ENCODE measurements at places on chromosomes 3 and 15.

DNA sequence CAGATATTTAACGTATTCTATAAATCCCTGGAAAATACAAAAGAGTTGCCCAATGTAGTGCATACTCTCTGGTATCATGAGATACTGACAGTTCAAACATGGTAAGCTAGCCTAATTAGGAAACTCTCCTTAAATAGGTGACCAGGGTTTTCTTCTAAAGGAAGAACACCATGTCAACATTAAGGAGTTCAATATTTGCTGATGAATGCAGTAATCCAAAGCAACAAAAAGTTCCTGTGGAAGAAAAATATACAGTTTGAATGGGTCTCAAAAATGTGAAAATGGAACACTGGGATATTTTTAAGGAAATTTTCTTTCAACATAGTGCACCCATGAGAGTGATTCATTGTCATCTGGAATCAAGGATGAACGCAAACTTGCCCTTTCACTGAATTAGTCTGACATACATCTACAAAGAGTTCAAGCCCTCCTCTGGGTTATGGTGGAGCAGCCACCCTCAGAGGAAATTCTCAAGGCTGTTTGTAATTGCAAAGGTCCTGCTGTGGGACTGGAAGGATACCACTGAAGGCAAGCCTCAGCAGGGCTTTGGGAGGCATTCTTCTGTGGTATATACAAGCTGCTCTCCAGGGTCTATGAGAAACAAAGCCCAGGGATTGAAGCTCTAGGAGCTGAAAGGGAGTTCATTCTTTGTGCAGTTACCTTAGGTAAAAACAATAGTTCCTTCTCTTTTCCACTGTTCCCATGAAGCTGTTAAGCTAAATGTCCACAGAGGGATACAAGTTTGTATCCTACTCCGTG lies 700.3 kb downstream of the TUSC7 start:
- no peak for DNase-seq

DNA sequence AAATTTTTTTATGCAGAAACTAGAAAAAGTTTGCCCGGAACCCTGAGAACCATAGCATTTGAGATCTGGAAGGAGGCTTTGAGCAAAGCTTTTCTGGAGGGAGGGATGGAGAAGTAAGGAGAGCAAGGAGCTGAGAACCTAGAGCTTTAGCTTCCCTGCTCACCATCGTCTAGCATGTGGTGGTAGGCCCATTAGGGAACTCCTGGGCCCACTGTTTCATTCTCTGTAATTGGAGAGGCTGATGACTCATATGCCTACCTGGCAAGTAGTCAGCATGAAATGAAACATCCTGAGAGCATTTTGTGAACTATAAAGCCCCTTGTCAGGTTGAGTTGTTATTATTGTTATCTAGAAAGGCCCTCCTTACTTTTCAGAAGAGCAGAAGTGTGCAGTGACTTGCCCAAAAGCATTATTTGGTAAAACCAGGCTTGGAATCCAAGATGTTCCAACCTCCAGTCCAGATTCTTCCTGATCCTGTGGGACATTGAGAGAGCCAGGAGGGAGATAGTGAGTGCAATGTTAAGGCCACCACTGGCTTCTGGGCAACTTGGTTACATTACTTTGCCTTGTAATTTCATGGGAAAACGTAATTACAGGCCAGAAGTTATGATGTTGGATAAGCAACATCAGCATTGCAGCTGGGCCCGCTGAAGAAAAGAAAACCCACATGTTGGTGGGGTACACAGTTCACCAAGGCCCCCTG lies 104.5 kb upstream of the BFSP2 start:
- peak; percentile 61 for DNase-seq

DNA sequence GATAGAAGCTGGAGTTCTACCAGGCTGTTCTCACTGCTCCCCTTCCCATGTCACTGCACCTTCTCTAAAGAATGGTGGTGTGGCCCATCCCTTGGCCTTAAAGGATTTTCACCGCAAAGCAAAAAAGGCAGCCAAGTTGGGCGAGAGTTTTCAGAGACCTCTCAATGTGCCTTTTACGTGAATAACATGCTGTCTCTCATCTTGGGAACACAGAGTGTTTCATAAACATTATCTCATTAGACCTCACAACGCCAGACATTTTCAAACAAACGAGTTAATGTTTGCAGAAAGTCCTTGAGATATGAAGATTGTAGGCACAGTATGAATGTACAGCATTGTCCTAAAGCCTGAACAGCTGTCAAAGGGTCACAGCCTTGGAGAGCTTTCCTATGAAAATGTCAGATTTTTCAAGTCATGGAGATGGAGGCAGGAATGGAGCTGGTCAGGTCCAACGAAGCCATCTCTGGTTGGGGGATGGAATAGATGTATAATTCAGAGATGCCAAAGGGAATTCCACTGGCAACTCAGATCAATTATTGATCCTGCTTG lies 21.3 kb downstream of the TM4SF1 start:
- DNase-seq: no peak

DNA sequence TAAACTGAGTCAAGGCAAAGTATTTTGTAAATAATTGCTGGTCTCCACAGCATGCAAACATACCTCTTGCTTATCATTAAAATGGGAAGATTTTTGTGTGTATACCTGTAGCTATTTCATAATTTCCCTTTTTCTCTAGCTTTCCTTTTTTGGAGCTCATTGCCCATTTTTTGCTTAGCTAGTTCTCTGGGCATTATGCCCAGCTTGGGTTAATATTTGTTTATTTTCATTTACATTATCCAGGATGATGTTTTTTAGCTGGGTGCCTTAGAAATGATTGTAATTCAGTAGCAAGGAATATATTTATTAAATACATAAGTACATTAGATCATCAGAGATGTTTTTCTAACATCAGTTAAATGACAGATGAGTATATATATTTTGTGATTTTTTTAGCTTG lies 1271.7 kb upstream of the GBE1 start:
- DNase-seq: no peak

DNA sequence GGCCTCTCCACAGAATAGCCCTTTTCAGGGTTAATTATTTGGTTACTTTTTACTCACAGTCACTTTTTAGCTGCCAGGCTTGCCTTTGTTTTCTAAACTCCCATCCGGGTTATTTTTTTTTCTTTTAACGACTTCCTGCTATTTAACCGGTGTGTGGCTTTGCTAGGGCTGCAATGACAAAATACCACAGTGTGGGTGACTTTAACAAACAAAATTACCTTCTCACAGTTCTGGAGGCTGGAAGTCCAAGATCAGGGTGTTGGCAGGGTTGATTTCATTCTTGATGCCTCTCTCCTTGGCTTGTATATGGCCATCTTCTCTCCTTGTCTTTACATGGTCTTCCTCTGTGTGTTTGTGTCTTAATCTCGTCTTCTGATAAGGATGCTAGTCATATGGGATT lies 91.5 kb downstream of the IL1RAP start:
- DNase-seq: no peak

DNA sequence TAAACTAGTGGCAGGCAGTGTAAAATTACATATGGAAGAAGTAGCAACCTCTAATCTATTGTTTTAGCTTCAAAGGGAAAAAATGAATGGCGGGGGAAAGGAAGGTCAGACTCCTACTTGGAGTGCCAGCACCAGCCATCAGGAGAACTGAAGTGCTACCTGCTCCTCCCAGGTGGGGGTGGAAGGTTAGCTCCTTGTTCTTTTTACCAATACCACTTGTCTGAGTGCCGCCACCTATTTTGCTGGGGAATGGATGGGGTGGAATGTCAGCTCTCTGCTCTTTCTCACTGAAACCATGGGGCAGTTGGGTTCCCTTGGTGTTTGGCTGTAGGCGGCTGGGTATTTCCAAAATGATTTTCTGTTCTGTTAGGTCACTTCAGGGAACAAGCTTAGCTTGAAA lies 428.7 kb upstream of the EPHA3 start:
- no peak for DNase-seq

DNA sequence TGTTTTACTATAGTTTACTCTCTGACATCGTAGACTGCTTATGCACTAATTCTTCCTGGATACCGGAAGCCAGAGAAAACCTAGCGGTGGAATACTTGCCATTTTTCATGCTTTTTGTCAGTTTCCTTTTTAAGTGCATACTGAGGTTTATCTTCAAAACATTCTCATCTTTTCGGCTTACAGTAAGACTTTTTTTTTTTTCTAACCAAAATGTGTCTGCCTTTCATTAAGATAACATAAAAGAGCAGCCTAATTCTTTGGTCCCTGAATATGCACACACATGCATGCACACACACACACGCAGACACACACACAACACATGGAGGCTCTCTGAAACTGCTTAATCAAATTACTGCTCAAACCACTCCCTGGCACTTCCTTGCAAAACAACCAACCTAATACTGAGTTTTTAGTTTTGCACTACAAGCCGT lies 1.3 kb downstream of the ZNF445 start:
- DNase-seq: peak; percentile 31

Measured in activated CD4-positive, alpha-beta T cell treated with anti-CD3 and anti-CD28 coated beads, Interleukin-10, Interleukin-2, amounts not matched to agents 100 ng/mL and 50 ng/mL, durations not matched to agents 16 hours and 8 hours (primary cell).